LNCaP clone FGC (cell line): ENCODE measurements at places on chromosomes 3 and 15.
A peak's percentile ranks its signal among the peaks of the same experiment; 100 is the strongest.

GRCh38 chr3:28139288-28139687, 102.1 kb upstream of the CMC1 start:
- no peak for DNase-seq

GRCh38 chr3:48881006-48881405, 17.7 kb downstream of the SLC25A20 start:
- DNase-seq = no peak

- DNase-seq = no peak
Observed at GRCh38 chr3:148315756-148316155, 381.9 kb upstream of the AGTR1 start.

- DNase-seq = no peak
Observed at GRCh38 chr3:52441772-52442332, 3.1 kb downstream of the SEMA3G start.

DNA sequence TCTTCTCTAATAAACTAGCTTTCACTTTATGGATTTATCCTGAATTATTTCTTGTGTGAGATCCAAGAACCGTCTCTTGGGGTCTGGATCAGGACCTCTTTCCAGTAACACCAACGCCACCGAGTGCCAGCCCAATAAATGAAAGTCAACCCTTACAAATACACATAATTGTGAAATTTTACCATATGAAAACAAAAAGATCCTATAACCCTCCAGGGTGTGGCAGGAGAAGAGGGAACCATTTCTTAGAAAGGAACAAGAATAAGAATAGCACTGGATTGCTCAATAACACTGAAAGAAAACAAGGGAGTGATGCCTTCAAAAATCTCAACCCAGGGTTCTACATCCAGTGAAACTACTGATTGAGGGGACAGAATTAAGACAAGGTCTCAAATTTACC, 51.6 kb upstream of the ACKR4 start:
- no peak for DNase-seq

- DNase-seq = no peak
Observed at GRCh38 chr3:169539856-169540255, 123.7 kb downstream of the MECOM start.

GRCh38 chr3:181941250-181941649, 229.5 kb downstream of the SOX2 start:
- no peak for DNase-seq

DNA sequence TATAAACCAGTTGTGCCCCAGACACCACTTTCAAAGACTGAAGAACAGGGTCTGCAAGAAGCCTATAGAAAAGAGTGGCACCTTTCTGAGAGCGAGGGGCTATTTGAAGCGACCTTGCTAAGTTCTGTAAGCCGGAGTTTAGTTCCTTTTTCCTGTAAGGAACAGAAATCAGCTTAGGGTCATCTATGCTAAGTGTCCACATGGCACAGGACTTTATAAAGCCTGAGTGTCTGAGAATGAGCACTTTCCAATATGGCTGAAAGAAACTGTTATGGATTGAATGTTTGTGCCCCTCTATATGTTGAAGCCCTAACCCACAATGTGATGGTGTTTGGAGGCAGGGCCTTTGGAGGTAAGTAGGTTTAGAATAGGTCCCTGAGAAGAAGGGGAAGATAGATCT, 4.0 kb upstream of the A4GNT start:
- DNase-seq = no peak

DNA sequence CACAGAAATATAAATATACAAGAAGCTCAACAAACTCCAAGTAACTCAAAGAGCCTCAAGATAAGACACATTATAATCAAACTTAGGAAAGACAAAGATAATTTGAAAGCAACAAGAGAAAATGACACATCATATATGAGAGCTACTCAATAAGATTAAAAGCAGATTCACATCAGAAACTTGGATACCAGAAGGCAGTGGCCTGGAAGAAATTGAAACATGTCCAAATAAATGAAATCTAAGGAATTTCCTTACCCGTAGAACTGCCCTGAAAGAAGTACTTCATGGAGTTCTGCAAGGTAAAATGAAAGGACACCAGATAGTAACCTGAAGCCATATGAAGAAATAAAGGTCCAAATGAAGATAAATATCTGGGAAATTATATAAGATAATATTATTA, 113.9 kb downstream of the LSAMP start:
- no peak for DNase-seq

GRCh38 chr3:187750006-187750512, 4.8 kb upstream of the BCL6 start:
- DNase-seq = peak; percentile 99

DNA sequence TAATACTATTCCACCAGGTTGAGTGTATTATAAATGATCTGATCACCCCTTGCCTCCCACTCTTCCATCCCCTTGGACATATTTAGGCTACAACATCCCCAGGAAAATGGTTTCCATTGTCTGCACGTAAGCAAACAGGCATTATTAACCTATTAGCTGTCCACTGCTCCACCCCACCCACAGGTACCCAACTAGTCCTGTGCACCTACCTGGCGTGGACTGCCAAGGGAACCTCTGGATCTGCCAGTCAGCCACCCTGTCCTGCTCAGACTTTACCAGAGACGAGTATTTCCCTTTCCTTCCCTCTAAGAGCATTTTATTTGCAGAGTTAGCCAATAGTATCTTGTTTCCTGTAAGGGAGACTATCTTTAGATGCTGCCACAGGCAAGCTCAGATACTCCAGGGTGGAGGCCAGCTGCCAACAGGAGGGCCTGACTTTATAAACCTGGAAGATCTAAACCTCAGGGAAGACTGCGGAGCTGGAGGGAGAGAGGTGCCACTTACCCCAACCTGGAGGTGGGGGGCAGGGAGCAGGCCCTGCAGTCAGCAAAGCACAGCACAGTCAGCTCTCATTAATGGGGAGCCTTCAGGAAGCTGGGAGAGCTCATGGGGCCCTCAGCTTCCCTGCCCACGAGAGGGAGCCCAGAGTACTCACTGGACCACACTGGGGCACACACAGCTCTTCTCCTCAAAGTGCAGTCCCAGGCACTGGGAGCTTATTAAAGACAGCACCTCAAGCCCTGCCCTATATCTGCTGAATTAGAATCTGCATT, at the start of gene CX3CR1:
TSS of gene CX3CR1 (minus strand) at position 292 of the 773 bp plus-strand sequence. CDS start 13,527 bp downstream, outside the sequence.
- no peak for DNase-seq

DNA sequence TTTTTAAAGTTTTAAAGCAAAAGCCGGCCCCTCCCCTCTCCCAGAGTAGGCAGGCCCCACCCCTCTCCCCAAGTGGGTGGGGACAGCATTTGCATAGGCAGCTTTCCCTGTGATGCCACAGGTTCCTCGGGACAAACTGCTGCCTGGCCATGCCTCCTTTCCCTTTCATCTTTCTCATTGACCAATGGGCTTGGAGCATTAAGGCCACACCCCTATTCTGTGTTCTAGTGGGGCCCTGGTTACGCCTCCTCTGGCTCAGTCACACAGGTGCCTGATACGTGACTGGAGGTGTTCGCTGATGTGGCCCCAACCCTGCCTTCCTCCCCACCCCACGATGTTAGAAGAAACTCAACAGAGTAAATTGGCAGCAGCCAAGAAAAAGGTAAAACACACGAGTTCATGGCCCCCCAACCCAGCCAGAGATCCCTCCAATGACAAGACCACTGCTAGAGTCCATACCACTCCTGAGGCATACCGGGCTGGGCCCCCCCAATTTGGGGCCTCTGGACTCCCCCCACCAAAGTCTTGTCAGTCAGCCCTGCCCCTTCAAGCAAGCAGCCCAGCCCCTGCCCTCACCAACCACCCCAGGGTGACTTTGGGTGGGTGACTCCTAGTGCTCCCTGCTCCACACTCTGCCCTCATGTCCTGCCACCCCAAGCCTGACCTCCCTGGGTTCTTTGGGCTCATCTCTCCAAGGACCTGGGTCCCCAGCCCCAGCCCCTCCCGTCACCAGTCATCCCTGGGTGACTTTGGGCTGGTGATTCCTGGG, 62.8 kb upstream of the CSPG4 start:
- DNase-seq = no peak

GRCh38 chr3:195583831-195584542, at the start of gene APOD:
Gene APOD (minus strand): TSS chr3:195583940. CDS start chr3:195579461, 4,479 bp downstream.
- peak; percentile 46 for DNase-seq

GRCh38 chr3:170420307-170420821, 1.7 kb downstream of the CLDN11 start:
- DNase-seq = no peak

DNA sequence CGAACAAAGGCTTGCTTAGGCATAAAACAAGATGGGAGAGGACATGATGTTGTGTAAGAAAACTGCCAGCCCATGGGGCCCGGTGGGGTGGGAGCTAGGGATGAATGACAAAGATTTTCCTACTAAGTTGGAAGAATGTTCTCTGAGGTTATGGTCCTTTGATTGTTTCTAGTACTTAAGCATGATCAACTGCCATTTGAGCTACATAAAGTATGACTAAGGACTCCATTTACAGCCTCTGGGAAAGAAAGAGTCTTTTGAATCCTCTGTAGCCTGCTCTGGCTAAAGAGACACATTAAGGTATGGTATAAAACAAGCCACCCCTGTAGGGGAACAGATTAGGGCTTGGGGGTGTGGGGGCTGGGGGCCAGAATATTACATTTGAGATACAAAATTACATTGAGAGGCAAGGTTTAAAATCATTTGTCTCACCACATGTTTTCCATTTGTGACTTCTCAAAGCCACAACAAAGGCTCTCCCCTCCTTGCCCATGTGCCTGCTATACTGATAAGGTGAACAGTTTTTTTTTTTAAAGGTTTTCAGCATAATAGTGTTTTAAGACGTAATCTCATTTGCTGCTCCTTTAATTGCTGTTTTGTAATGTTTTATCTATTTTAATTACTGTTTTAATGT, 323.4 kb downstream of the CHST2 start:
- no peak for DNase-seq

DNA sequence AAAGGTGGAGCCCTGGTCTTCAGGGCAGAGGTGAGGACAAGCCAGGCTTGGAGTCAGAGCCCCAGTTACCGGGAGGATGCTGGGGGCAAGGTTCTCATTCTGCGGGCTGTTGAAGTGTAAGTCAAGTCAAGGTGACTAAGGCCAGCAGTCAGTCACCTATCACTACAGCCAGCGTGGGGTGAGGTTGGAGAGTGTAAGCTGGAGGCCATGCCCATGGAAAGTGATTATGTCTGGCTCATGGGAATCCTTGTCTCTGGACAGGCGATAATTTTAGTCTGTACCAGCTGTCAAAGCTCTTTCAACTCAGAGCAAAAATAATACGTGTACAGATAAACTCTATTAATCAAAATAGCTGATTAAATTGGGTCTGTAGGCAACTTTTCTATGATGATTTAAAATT, 143.1 kb downstream of the NR2F2 start:
- DNase-seq = no peak

DNA sequence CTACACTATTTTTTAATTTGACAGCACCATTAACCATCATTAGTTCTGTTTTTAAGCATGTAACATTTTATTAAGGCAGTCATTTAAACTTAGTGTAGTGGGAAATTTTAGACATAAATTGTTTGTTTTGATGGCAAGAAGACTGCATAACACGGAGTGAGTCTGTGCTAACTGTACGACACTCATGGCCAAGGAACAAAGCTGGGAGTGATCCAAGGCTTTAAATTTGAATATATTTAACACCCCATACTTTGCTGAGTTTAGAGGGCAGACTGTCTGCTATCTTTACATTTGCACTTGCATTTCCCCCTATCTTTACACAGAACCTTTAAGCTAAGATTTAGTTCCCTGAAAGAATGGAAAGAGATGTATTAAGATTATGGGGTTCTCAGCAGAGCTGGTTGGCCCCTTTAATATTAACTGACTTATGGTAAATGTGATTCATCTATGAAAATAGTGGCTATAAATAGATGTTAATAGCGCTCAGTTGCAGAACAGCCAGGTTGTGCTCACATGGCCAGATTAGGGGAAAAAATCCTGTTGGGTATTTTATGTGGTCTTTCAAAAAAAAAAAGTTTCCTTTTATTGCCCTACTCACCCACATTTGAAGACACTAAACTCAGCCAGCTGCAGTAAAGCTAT, 120.7 kb downstream of the CMSS1 start:
- DNase-seq = no peak

GRCh38 chr15:25450163-25450562, 11.3 kb upstream of the UBE3A start:
- no peak for DNase-seq

GRCh38 chr3:183695569-183696364, 1.8 kb upstream of the YEATS2 start:
- DNase-seq = no peak

- DNase-seq = no peak
Observed at GRCh38 chr15:51450001-51450400, 108.5 kb downstream of the GLDN start.

- DNase-seq = peak; percentile 86
Observed at GRCh38 chr3:171770689-171771620, 39.3 kb downstream of the PLD1 start.

GRCh38 chr3:37457378-37458065, 283.1 kb upstream of the LRRFIP2 start:
- no peak for DNase-seq

- no peak for DNase-seq
Observed at GRCh38 chr3:134075568-134075825, 45.8 kb upstream of the SLCO2A1 start.

DNA sequence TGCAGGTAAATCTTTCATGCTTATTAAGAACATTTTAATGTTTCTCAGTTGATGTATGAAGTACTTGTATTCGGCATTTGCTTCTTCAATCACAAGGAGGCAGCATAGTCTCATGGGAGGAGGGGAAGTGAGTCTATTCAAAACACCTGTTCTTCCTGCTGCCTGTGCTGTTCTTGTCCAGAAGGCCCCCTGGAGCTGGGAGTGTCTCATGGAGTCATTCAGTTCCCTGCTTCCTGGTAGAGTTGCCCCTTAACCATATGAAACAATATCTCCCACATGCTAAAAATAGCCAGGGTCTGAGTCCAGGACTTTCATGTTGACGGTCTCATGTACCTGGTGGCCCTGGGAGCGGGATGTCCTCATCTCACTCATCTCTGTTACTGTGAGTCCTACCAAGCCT, 15.5 kb upstream of the PPP1R2 start:
- peak; percentile 50 for DNase-seq

DNA sequence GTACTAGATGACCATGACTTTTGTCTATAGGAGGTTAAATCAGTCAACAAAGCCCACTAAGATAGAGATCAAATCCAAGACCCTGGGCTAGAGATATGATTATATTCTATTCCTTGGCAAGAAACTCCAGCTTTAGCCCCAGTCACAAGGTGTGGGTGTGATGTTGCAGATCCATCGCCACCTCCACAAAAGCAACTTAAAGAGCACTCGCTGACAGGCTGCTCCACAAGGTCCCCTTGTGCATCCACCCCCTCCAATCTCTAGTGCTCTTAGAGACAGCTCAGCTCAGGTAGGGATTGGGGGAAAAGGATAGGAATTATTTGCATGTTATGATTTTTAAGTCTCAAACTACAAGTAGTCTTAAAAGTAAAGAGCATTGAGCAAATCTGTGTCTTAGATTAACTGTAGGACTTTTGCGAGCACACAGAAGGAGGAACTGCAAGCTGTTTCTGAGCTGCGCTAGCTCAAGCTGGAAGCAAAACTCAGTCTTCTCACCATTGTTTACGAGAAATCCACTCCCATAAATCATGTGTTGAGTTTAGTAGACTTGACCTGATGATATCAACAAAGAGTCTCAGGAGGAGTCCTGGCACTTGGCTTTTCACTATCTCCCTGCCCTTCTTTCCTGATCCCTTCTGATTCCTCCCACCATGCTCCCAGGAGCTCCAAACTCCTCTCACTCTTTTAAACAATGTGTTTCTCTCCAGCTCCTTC, 177.6 kb downstream of the STAC start:
- DNase-seq = no peak
